ENCODE measurements at places on chromosomes 3 and 15. TPM values are rescaled to one million over a fixed set of nuclear protein-coding genes. Genes with fewer than 3 reads are reported as not detected.

AADAC gene
- polyA plus RNA-seq: 0.09 TPM

GRCh38 chr15:41930221-41930866 lies 36.5 kb upstream of the SPTBN5 start:
- no peak for DNase-seq

DNA sequence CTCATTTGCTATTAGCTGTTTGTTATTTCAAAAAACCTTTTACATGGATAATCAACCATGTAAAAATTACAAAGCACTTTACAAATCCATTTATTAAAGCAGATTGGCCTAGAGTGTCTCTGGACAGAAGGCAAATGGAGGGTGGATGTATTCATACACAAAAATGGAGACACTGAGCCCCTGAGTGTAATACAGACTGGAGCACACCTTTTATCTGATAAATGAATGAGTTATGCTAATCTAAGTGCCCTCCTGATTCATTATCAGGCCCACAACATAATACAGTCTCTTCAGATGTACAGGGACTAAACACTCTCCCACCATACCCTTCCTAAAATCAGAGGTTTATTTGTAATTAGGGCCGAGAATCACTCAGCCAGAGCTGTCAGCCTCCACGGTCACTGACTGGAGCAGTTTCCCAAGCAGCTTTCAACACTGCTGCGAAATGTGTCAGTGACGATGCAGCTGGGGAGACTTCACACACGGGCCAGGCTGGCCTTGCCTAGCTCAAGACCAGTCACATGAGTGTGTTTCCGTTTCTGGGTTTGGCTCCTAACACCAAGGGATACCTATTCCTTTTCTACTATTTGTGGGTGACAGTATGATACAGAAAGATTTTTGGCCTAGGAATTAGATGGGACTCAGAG lies 271.8 kb downstream of the ZIC1 start:
- no peak for DNase-seq

- DNase-seq: no peak
Observed at GRCh38 chr3:126493051-126493450, 17.4 kb upstream of the ZXDC start.

GRCh38 chr15:27686369-27686768 lies 412.7 kb downstream of the OCA2 start:
- no peak for DNase-seq
